ENCODE measurements at places on chromosomes 12 and 14.

DNA sequence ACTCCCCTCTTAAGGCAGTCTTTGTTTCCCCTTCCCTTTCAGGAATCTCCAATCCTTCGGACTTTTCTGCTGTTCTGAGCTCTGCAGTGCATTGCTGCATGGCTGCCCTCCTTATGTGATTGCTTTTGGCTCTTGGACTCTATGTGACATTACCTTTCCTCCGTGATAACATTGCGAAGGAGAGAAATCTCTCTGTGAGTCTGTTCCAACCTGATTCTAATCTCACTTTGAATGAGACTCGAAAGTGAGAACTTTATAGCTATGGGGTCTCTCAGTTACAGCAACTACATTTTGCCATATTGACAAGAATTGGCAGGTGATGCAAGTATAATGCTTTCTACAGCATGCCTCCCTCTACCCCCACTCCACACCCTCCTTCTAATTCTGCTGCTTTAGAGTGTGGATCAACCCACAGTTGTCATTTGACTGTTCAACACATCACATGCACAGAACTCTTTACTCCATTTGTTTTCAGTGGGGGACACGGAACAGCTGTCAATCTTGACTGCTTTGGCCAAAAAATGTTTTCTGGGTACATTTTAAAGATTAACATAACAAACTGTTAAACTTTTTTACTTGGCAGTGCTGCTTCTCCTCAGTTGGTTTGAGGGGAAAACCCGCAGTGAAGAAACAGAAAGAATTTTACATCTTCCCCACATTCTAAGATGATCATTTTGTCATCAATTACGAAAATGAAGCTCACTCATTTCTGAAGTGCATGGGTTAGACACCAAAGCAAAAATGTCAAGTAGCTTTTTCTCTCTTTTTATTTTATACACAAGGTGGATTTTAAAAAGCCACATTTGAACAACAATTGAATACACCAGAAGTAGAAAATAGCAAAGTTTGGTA lies 125.5 kb upstream of the RMST start:
- DNase-seq, result no peak

GRCh38 chr12:12715459-12716150 lies 1.6 kb upstream of the CDKN1B start:
- peak; percentile 77 for DNase-seq

- no peak for DNase-seq
Measured at GRCh38 chr12:53963434-53964314, 9.0 kb downstream of the HOXC12 start.

GRCh38 chr12:79422060-79422812 lies 268.5 kb downstream of the PAWR start:
- no peak for DNase-seq
